SJCRH30 (cell line): ENCODE measurements at places on chromosomes 12 and 14. TPM values are rescaled to one million over a fixed set of nuclear protein-coding genes. Genes with fewer than 3 reads are reported as not detected.

- no peaks in the 10 kb centered on the region for H3K36me3 ChIP-seq
- H3K27ac ChIP-seq, result no peak overlapping the region
- H3K4me1 ChIP-seq, result no peaks in the 10 kb centered on the region
- DNase-seq, result no peak
- no peaks in the 10 kb centered on the region for H3K27me3 ChIP-seq
Observed at GRCh38 chr14:94400422-94400841, 12.0 kb upstream of the SERPINA1 start.

AMN gene
- total RNA-seq, result not detected in 2 replicates

COX8C gene
- not detected in 2 replicates for total RNA-seq

TPPP2 gene
- not detected in 2 replicates for total RNA-seq
